ENCODE measurements at places on chromosomes 1 and 21. TPM values are rescaled to one million over a fixed set of nuclear protein-coding genes. Genes with fewer than 3 reads are reported as not detected.
A peak's percentile ranks its signal among the peaks of the same experiment; 100 is the strongest.

- DNase-seq: no peak
These were observed 52.4 kb downstream of the IER5 start for GRCh38 chr1:181140891-181141290.

DNA sequence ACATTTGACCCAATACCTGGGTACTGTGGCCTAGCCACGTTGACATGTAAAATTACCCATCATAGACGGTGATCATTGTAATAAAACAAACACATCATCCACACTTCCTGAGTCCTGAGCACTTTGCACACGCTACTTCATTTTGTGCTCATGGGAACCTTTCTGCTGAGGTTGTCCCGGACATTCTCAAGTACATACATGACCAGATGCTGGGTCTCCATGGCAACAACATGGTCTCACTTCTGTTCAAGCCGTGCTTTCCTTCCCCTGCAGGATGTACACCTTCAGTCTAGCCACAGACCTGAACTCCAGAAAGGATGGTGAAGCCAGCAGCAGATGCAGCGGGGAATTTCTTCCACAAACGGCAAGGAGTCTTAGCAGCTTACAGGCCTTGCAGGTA lies 22.7 kb downstream of the UBASH3A start:
- no peak for DNase-seq

DNA sequence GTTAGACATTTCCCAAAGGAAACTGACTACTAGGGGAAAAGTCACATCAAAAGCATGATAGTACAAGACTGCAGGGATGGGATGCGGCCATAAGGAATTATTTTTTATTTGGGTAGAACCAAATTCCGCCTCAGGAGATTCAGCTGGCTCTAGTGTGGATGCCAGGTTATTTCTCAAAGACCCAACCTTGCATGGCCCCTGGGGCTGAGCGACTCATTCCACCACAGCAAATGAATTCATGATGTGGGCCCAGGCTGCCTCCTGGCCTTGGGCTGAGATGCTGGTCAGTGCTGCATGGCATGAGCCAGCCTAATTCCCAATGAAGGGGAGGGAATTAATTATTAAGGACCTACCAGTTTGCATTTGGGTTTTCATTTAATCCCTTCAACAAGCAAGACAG lies 11.8 kb downstream of the TMEM35B start:
- DNase-seq: no peak

- no peak for DNase-seq
These were observed 212.6 kb upstream of the VAMP3 start for GRCh38 chr1:7558481-7558880.

DNA sequence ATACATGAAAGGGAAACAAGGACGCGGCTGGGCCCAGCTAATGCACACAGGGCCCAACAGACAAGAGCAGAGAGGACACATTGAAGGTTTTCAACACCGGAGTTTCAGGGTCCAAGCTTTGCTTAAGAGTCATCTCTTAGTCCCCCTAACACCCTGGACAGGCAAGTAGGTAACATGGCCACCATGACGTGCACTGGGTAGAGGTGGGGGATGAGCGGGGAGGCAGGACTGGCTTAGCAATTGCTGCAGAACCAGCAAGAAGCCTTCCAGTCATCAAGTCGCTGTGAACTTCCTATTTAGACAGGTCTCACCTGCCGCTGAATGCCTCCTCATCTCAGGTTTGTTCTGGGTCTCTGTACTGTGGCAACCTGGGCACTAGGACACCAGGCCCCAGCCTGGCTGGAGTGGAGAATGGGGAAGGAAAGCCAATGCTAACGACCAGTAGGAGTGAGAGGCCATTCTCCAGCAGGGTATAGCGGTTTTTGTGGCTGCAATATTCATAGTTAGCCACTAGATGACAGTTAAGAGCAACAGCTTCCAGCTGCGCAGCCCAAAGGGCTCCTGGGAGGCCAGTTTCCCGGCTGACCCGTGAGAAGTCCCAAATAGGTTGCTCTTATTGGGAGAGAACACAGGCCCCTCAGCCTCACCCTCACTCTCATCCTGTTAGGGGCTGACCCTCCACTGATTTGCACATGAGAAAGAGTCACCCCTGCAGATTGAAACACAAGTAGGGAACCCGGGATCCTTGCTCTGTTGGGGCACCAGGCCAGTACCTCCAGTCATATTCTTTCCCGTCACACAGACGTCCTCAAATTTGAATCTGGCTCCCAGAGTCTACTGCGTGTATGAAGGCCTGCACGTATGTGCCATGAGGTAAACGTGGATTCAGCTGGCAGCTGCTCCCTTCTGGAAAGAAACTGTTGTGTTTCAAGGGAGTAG lies 6.0 kb upstream of the PIGC start:
- DNase-seq: peak; percentile 86

GRCh38 chr1:84887261-84887934 lies 5.6 kb downstream of the LPAR3 start:
- DNase-seq: no peak

DNA sequence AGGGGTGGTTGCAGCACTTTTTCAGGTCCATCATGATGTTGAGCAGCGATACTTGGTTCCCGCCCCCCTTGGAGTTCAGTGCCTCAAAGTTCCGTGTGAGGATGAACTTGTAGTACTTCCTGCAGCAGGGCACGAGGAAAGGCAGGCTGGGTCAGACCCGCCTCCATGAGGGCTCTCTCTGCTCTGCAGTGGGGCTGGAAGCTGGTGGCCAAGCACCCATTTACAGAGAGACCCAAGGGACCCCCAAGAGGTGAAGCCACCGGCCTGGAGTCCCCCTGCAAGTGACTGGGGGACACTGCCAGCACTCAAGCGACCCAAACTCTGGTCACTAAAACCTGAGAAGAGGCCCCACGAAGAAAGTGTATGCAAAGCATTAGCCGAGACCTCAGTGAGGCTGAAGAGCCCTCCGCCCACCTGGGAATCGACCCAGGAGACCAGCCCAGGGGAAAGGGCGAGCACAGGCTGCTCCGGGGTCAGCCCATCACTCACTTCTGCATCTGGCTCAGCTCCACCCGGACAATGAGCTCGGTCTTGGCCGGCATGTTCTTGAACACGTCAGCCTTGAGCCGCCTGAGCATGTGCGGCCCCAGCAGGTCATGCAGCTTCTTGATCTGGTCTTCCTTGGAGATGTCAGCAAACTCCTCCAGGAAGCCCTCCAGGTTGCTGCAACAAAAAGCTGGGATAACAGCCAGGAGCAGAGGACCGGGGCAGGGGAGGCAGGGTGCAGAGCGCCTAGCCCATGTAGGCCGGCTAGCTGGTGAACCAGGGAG lies 45.2 kb downstream of the CHD5 start:
- no peak for DNase-seq

Gene TEX50
- total RNA-seq: not detected

Gene SMCP
- total RNA-seq: not detected

Gene SLC44A5
- total RNA-seq: not detected

Gene AXDND1
- not detected for total RNA-seq

Gene OR2T33
- not detected for total RNA-seq

Gene CDCA8
- 4.8 TPM for total RNA-seq
